ENCODE measurements at places on chromosomes 16 and 17. TPM values are rescaled to one million over a fixed set of nuclear protein-coding genes. Genes with fewer than 3 reads are reported as not detected.

The TBC1D26 gene
- total RNA-seq = 0.26 TPM

The CNGB1 gene
- total RNA-seq = not detected

The PLA2G10 gene
- not detected for total RNA-seq

The PPM1D gene
- 17.8 TPM for total RNA-seq

The TMEM208 gene
- 69.5 TPM for total RNA-seq

Data from CD8-positive, alpha-beta memory T cell (primary cell).